Activated CD8-positive, alpha-beta memory T cell treated with anti-CD3 and anti-CD28 coated beads, Interleukin-2, amount 50 U/mL, for 48 hours (primary cell): ENCODE measurements at places on chromosomes 16 and 17.
A peak's percentile ranks its signal among the peaks of the same experiment; 100 is the strongest.

DNA sequence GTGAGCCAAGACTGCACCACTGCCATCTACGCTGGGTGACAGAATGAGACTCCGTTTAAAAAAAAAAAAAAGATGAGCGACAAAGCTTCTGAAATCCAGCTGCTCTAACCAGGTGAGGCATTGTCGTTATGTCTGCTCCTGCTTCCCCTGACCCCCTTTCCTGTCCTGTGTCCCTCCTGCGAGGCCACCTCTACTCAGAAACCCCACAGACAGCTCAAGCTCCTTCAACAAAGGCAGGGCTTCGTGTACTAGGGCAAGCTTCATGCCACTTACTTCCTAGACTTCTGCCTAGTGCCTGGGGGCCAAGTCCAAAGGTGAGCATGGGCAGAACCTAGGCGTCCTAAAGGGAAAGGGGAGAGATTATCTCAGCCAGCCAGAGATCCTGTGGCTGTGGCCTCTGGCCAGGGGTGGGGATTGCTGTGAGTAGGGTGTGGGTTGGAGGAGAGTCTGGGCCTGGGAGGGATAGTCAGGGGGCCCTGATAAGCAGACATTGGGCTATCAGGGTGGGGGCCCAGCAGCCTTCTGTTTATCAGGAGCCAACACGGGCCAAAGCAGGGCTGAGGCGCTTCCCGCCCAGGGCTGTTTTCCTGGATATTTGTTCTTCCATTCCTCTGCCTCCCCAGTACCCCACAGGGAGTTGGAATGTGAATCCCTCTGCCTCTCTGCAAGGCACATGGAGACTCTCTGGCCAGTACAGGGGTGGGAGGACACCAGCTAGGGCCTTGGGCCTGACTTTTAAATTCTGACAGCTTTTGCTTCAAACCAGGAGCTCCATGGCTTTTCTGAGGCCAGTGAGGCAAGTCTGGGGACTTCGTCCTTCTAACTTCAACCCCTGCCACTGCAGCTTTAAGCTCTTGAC lies 10.4 kb downstream of the ERAL1 start:
- DNase-seq: no peak

DNA sequence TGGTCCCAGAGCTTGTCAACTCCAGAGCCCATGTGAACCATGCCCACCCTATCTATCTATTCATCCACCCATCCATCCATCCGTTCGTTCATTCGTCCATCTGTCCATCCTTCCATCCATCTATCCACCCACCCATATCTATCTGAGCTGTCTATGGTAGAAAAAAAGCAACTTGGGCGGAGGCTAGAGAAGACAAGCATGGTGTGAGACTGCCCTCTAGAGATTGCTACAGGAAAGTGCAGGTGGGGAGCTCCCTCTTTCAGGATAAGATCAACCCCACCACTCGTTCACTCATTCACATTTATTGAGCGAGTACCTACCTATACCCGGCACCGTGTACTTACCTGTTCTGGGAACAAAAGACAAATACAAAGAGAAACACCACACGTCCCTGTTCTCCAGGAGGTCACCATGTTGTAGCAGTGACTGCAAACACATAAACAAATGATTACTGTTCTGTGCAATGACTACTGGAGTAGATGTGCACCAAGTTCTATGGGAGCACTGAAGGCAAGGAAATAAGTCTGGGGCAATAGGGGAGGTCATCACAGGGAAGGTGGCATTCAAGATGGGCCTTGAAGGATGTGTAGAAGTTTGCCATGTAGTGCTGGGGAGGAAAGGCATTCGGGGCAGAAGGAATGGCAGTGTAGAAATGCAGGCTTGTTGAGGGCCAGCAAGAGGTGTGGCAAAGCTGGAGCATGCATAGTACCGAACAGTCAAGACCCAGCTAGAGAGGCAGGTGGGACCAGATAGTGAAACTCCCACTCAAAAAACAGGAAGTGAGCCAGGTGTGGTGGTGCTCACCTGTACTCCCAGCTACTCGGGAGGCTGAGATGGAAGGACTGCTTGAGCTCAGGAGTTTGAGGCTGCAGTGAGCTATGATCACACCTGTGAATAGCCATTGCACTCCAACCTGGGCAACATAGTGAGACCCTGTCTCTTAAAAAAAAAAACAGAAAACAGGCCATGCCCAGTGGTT lies 13.4 kb upstream of the ATP5MC1 start:
- DNase-seq: peak; percentile 56

DNA sequence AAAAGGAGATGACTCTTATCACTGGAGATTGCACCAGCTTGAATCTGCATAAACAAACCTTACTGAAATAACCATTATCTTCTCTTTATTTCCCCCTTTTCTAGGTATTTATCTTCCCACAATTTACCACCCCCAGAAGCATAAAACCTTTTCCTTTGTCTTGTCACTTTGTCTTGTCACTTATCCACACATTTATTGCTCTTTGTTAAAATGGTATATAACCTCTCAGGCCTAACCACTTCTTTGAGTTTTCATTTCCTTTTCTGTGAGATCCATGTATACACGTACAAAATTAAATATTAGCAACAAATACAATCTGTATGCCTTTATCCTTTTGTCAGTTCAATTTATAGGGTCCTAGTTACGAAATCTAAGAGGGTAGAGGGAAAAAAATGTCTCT lies 122.9 kb downstream of the CACNG3 start:
- no peak for DNase-seq

GRCh38 chr17:78939615-78940014 lies 14.4 kb upstream of the TIMP2 start:
- DNase-seq: no peak

- DNase-seq: no peak
These were observed 527 bp upstream of the UBE2Z start for GRCh38 chr17:48907713-48908046.

- no peak for DNase-seq
These were observed 1.2 kb downstream of the COA3 start for GRCh38 chr17:42797067-42798007.

DNA sequence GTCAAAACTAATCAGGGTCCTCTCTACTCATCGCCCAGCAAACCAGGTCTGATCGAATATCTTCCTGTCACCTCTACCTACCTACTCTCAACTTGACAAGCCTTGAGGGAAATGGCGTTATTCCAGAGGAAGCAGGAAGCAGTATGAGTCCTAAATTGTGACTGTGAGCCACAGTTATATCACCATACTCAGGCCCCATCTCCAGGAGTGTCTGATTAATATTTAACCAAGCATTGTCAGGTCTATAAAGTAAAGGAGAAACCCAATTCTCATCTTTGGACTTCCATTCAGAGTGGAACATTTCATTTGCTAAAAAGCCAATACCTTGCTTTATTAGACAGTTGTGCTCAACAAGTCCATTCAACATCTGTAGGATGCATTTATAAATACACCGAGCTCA lies 17.8 kb upstream of the CLEC3A start:
- DNase-seq: no peak

GRCh38 chr16:20918486-20919239 lies 18.1 kb downstream of the LYRM1 start:
- DNase-seq: no peak

DNA sequence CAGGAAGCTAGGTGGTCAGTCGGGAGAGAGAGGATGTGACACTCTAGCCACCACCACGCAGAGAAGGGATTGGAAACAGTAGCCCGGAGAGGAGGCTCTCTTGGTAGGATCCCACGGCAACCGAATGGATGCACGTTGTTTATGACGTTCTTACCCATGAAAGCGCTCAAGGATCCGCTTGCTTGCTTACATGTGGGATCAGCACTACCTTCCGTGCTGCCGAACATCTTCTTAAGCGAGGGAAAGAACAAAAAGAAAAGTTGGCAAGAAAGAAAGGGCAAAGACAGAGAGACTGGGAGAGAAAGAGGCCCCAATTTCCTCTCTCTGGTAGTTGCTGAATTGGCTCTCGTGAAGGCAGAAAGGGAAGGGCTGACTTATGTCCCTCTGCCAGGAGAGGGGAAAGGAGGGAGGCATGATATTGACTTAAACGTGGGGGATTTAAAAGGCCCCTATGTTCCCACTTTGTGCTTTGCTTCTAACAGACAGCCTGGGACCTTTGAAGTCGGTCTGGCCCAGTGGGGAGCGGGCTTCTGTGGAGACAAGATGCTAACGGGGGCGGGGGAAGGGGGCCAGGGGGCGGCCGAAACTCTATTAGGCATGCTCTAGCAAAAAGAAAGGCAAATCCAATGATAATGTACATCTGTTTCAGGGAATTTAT lies 35.4 kb downstream of the SNX20 start:
- DNase-seq: no peak

- no peak for DNase-seq
These were observed 12.8 kb downstream of the GOSR2 start for GRCh38 chr17:46935658-46936266.

DNA sequence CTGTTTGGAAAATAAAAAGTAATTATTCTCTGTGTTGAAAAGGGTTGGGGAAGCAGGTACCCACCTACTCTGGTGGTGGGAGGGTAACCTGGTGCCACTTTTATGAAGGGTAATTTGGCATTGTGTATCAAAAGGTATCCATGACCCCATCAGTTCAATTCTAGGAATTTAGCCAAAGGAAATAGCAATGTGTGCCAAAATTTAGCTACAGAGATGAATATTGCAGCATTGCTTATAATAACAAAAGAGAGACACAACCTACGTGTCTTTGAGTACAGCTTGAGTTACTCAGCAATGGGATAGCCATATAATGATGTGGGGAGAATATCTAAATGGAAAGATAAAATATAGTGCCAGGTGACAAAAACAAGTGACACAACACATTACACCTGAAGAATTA lies 170.7 kb downstream of the NTN1 start:
- DNase-seq: no peak

GRCh38 chr16:76910931-76911330 lies 280.1 kb upstream of the MON1B start:
- no peak for DNase-seq

DNA sequence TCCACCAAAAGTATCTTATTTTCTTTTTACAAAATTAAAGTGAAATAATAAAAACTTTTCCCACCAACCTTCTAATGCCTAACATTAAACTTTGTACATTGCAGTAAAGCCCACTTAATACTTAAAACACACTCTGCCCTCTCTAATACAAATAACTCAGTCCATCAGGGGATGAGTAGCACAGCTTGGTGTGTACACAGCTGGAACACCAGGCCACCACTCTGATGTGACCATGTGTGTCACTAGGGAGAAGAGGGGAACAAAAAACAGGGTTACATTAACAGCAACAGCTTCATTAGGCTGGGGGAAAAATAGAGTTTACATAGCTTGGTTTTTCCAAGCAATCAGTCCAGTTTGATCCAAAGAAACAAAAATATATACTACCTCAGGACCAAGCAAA lies 295.0 kb downstream of the CEP112 start:
- DNase-seq: no peak

GRCh38 chr17:44318077-44318892 lies 6.3 kb downstream of the SLC25A39 start:
- no peak for DNase-seq

GRCh38 chr16:83814659-83814985 lies 6.8 kb downstream of the HSBP1 start:
- no peak for DNase-seq

DNA sequence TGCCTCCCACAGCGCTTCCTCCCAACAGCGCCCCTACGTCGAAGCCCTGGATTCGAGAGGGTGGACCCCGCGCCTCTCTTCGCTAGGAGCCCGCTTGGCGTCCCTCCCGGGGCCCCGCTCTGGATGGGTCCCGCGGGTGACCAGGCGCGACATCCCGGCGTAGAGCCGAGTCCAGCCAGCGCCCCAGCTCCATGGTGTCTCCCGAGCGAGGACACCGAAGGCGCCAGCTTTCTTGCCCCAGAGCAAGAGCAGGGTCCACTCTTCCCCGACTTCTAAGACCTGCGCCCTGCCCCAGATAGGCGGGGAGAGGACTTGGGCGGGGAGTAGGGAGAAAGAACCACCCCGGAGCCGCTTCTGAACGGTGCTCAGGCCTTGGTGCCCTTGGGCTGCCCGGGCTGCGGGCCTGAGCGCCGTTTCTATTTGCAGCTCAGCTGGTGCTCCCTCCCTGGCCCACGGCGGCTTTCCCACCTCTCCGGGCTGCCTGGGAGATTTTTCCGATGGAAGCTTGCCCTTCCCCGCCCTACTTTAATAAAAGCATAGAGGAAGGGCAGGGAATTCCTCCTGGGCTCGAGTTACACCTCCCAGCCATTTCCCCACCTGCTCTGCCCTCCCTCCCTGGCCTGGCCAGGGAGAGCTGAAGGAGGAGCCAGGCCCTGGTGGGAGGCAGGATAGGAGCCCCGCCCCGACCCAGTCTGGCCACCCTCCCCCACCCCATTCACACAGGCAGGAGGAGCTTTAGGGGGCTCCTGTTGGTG lies 1.8 kb downstream of the MMP15 start:
- DNase-seq: no peak

GRCh38 chr17:11628374-11628773 lies 30.1 kb downstream of the DNAH9 start:
- DNase-seq: no peak

GRCh38 chr16:49834531-49835151 lies 21.3 kb downstream of the ZNF423 start:
- no peak for DNase-seq

DNA sequence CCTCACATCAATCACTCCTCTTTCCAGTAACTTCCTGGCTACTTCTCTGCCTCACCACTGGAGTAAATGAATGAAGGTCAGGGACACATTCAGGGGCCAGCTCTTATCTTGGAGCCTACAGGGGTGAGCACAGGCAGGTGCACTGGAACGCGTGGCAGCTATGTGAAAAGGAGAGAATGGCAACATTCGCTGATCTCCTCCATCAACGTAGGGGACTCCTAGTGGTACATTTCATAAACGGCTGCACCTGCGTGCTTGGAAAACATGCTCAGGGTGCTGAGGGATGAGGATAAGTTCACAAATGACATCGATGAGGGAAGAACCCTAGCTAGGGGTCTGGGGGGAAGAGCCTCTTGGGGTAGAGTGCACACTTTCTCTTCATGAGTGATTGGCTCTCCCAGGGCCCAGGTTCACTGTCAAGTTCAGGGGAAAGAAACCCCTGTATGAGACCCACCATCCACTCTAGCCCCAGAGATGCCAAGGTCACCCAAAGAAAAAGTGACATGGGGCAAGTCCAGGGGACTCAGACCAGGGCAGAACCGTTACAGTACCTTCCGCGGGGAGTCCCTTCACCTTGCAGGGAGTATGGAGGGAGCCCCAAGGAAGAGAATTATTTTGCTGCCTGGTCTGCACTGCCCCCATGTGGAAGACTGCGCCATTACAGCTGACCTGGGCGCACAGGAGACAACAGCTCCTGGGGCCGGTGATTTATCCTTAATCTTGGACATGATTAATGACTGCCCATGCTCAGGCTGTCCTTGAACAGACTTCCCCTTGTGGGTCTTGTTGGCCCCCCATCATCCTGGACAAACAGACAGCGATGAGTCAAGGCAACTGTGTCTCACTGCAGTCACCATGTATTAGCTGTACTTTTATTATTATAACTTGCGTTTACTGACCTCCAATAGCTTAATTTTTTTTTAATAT lies 30.1 kb downstream of the VAC14 start:
- peak; percentile 90 for DNase-seq

- no peak for DNase-seq
These were observed 32.7 kb downstream of the YWHAE start for GRCh38 chr17:1367351-1367745.

DNA sequence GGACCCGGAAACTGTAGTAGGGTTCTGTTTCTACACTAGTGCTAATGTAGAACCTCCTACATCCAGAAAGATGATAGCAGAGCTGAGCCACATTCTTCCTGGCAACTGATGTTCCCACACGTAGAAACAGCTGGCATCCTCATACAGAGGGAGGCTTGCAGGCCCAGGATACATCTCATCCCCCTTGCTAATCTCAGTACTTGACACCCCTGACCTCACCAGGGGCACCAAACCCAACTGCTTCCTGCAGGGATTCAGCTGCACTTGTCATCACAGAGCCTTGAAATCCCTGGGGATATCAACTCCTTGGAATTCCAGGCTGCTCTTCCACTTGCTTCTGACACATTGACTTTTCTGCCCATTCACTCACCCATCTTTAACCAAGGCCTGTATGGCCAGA lies 75.2 kb upstream of the HSBP1 start:
- DNase-seq: no peak
